Prostate gland (tissue), 2 donors: ENCODE measurements at places on chromosomes 2 and 18.
A peak's percentile ranks its signal among the peaks of the same experiment; 100 is the strongest.

DNA sequence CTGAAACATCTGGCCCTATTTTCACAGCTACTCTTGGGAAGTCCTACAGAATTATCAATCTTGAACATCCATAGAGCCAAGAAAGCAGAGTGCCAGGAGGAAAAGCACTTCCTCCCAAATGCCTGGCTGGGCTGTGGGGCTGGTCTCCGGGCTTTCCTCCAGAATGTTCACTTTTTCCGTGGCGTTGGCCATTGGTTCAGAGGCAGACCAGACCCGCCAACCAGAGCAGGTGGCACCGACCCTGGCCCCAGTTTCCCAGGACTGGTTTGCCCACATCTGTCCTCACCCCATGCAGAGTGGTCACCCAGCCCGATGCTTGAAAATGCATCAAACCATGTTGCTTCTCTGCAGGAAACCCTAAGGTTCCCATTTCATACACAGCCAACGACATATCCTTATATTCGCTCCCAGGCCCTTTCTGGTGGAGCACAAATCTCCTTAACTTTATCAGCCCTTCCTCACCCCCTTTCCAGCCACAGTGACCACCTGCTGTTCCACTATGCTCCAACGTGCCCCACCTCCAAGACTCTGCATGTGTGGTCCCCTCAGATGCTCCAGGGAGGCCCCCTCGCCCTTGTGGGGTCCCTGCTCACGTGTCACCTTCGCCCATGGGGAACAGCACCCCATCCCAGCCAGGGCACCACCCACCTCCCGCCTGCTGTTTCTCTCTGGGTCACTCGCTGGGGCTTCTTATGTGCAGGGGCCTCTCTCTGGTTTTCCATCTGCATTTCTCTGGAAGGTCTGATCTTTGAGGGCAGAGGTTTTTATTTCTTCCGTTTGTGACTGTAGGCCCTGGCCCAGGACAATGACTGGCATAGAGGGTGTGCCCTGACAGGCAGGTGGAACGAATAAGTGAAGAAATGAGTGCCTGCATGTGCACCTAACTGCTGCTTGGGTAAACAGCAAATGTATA, 92.9 kb downstream of the PXDN start:
- DNase-seq = no peak

DNA sequence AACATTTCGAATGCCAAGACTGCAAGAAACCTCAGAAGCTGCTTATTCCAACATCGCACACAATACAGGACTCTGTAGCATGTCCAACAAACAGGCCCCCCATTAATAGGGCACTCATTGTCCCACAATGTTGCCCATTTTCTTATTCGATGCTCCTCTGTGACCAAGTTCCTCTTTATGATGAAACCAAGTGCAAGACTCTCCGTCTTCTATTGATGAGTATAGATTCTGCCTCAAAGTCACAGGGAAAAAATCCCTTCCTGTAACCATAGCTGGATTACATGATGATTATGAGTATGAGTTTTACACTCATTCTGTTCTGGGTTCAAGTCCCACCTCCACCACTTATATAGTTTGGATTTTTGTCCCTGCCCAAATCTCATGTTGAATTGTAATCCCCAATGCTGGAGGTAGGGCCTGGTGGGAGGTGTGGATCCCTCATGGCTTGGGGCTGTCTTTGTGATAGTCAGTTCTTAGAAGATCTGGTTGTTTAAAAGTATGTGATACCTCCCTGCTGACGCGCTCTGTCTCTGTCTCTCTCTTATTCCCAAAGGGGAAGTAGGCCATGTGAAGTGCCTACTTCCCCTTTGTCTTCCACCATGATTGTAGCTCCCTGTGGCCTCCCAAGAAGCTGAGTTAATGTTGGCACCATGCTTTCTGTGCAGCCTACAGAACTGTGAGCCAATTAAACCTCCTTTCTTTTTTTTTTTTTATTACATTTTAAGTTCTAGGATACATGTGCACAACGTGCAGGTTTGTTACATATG, 148.7 kb downstream of the OSR1 start:
- DNase-seq = no peak

- no peak for DNase-seq
These were observed 411.9 kb upstream of the TNP1 start for GRCh38 chr2:217271813-217272212.

- DNase-seq = no peak
These were observed 40.1 kb downstream of the GTF3C3 start for GRCh38 chr2:196759378-196759706.

DNA sequence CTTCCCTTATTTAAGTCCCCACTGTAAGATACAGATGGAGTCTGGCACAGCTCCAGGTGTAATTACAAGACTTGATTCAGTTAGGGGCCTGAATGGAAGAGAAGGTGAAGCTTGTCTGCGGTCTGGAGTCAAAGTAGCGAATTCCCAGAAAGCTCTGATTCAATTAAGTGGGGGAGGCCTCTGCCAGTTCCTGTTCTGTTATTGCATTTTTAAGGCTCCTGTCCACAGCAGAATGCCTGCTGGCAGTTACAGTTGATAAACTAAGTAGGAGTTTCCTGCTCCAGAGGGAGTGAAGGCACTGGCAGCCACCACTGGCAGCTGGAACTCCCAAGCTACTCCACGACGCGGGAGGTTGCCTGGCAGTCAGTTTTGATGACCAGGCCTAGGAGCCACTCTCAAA, 181.1 kb downstream of the SOCS6 start:
- DNase-seq = no peak

DNA sequence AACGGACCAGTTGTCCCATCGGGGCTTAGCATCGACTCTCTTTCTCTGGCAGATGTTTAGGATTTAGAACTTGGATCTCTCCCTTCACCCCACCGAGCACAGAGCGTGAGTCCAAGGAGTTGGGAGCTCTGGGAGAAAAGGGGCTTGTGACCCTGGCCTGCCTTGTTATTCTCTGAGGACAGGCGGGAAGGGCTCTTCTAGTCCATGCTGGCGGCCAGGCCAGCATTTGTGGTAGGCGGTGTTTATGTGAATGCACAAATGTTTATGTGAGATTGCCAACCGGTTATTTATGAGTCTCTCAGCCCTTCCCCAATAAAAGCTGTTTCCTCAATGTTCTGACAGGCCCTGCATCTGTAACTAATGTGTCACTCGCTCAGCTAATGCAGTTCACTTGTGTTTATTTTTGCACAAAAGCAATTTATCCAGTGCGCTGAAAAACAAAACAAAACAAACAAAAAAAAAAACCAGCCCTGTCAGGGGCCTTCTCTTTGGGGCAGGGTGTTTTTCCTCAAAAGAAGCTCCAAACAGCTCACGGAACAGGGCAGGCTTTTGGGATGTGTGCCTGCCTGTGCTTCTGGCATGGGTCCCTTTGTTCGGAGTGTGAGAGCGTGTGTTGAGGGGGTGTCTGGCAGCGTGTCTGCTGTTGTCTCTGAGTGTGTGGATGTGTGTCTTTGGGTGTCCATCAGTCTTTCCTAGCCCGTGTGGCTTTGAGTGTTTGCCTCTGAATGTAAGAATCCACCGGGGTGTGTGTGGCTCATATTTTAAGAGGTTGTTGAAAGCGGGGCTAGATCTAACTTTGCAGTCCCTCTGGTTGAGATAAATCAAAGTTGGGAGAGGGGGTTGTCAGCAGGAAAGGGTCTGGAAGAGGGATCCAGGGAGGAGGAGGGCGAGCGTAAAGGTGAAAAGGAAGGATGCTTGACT, 52.8 kb upstream of the HAAO start:
- DNase-seq = peak; percentile 74

GRCh38 chr2:112031473-112032223, 23.4 kb upstream of the TMEM87B start:
- peak; percentile 61 for DNase-seq

GRCh38 chr2:106063181-106063580, 130.9 kb downstream of the UXS1 start:
- DNase-seq = no peak

DNA sequence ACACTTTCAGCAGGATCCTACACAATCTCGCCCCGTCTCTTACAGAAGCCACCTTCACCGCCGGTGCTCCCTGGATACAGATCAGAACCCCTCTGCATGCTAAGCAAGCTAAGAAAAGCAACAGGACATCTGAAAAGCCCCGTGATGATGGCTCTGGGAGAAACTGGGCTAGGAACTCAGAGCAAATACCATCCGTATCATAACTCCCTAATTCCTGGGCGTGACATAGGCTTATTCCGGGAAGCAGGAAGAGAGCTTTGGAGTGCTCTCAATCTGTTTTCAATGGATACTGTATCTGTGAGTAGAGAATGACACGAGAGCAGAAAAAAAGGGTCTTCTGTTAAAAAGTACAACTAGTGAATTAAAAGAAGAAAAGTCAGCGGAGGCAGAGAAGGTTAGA, 121.6 kb downstream of the SPP2 start:
- DNase-seq = no peak

DNA sequence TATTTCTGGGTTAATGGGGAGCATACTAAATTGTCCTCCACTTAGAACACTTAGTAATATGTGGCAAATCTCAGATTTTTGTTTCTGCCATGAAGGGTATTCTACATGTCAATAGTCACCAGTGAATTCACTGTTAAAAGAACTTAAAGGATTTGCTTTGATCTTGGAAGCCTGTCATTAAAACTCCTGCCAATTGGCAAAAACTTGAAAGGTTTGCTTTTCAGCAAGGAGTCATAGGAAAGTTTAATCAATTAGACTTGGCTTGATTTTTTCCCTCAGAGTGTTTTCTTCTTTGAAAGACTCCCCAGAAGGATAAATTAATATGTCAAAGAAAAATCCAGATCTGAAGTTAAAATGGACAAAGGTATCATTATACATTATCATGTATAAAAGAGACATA, 671.9 kb upstream of the PKDCC start:
- DNase-seq = no peak

- no peak for DNase-seq
These were observed 192.6 kb upstream of the HDAC4 start for GRCh38 chr2:239593455-239593854.

DNA sequence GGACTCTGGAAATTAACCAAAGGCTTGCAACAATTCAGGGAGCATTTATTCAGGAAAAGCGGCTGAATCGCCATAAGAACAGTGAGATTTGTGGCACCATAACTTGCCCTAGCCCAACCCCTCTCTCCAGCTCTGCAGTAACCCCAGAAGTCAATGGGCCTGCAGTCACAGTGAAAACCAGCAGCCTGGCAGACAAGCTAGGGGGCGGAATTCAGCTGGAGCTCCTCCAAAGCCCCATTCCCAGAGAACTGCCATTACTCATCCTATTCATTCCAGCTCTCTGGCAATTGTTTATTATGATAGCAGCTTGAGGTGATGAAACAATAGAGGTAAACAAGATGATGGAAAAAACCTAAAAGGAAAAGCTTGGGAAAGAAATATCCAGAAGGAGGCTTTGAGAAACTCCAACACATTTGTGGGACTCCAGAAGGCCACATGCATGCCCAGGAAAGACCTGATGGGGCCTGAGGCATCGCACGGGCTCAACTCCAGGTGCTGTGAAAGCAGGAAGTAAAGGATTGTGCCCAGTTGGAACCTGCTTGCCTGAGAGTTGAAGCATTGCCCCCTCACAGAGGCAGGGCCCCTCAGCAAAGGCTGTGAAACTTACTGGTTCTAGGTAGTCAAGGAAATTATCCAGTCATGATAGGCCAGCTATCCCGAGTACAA, 126.7 kb downstream of the TWIST2 start:
- no peak for DNase-seq

DNA sequence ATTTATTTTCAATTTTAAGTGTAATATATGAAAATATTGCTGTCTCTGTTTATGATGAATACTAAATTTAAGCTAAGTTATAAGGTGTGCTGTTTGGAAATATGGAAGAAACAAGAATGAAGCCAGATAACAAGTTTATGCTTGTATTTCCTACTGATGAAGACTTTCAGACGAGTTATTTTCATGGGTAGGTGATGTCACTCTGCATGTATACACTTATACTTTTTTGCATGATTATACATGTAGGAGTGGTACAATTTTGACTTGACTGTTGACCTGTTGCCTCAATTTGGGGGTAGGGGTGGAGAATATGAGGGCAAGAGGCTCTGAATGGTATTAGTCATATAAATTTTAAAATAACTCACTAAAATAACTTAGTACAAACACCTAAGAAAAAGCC, 133.7 kb downstream of the HAUS1 start:
- no peak for DNase-seq

GRCh38 chr2:27584597-27584996, 1.8 kb downstream of the ZNF512 start:
- no peak for DNase-seq

DNA sequence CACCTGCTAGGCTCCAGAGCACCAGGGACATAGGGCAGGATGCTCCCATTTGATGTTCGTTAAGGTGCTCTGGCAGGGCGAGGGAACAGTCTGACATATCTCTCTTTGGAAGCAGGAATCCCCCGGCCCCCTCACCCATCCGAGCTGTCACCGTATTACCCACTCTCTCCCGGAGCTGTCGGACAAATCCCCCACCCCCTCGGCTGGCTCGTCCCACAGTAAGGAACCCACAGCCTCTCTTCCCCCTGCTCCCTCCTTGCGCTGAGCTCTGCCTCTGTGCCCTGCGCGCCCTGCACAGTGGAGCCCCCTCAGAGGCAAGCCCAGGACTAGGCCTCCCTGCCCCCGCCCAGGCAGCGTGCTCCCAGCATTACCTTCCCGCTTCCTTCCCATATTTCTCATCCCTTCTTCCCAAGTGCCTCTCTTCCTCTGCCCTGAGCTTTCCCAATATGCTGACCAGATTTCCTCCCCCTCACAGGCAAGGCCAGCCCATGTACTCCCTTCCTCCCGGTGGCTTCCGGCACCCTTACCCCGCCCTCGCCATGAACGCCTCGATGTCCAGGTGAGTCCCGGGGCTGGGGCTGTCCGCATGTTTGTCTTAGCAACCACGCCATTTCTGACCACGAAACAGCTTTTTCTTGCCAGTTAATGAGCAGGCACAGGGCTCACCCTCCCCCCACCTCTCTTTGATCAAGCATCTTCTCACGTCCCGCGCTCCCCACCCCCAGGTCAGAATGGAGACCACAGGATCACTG, 23.8 kb downstream of the TGOLN2 start:
- no peak for DNase-seq

GRCh38 chr2:234483568-234484251, 13.2 kb downstream of the ARL4C start:
- DNase-seq = no peak

DNA sequence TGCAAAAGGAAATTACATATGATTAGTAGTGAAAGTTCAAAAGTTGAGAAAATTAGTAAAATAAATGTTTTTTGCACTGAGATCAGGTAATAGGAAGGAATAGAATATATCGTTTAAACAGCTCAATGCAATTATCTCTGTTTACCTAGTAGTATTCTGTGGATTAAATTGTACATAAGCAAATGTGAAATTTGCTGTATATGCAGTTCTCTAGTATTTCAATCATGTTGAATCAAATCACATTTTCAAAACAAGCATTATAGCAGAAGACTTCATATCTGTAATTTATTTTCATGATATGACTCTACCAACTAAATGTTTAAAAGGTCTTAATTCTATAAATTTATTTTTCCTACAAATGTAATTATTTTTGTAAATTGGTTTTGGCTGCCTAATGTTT, 31.6 kb downstream of the ITPRID2 start:
- DNase-seq = no peak
